HS-5 (cell line): ENCODE measurements at places on chromosomes 11 and 22.

- DNase-seq: no peak
Measured at GRCh38 chr11:116466801-116467200, 306.0 kb downstream of the BUD13 start.

DNA sequence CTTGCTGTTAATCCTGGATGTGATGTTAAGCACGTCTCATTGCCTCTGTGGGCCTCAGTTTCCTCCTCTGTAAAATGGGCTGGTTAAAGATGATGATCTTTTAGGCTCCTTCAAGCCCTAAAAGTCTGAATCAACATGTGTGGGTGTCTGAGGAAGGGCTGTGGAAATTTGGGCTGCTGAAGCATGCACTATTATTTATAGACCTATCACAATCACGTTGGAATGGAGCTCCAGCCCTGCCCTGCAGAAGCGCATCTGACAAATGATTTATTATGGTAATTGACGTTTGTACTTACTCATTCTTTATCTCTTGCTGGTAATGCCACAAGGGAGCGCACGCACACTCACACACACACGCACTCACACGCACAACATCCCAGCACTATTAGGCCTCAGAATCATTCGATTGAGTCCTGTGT lies 20.4 kb downstream of the P2RX3 start:
- DNase-seq: no peak

DNA sequence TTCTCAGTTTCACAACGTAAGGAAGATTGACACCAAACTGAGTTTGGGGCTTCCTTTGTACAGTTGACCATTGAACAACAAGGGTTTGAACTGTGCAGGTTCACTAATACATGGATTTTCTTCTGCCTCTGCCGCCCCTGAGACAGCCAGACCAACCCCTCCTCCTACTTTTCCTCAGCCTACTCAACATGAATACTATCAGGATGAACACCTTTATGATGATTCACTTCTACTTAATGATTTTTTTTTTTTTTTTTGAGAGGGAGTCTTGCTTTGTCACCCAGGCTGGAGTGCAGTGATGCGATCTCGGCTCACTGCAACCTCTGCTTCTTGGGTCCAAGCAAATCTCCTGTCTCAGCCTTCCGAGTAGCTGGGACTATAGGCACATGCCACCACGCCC lies 14.6 kb downstream of the RBM4 start:
- no peak for DNase-seq

DNA sequence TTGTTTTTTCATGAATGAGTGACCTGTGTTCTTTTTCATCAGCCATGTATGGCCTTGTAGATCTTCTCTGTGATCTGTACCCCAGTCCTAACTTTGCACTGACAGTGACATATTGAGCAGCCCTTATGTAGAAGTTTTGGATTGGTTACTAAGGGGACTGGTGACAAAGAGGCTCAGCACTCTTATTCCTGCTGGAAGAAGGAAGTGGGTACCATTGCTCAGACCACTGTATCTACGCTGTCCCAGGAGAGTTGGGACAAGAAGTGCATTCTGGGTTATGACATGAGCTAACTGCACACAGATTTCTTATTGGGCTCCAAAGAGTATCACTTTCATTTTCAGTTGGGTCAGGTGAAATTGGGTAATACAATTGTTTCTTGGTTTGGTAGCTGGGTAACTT lies 107.8 kb upstream of the RASSF10 start:
- no peak for DNase-seq

GRCh38 chr11:115645631-115646317 lies 141.6 kb upstream of the CADM1 start:
- DNase-seq: no peak

GRCh38 chr11:15851051-15851498 lies 505.3 kb downstream of the SOX6 start:
- DNase-seq: no peak

GRCh38 chr22:36015155-36015810 lies 13.3 kb downstream of the RBFOX2 start:
- DNase-seq: no peak

DNA sequence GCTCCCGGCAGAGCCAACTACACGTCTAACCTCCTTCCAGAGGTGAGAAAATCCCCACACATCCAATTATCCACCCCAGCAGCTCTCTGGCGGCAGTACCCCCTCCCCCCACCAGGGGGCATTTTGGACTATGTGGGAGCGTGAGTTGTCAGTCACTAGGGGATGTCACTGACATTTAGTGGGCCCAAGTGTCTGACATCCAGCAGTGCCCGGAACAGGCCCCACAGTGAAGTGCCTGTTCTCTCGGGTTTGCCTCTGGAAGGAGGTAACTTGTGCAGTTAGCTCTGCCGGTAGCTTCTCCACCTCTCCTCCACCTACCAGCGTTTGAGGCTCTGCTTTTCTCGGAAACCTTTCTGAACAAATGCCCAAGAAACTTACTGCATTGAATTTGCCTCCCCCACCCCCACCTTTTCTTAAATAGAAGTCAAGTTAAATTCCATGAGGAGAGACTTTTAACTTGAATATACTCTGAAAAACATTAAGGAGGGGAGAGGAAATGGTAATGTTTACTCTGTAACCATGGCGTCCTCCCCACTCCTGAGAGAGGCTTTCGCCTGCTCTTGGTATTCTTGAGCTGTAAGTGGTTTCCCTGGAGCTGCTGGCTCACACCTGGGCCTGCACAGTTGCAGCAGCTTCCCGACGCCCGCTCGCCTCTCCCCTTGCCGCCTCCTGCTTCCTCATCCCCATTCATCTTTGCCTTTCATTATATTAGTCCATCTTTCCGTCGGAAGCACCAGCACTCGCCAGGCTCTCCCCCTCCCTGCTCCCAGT lies 112.8 kb downstream of the WNT7B start:
- DNase-seq: no peak

DNA sequence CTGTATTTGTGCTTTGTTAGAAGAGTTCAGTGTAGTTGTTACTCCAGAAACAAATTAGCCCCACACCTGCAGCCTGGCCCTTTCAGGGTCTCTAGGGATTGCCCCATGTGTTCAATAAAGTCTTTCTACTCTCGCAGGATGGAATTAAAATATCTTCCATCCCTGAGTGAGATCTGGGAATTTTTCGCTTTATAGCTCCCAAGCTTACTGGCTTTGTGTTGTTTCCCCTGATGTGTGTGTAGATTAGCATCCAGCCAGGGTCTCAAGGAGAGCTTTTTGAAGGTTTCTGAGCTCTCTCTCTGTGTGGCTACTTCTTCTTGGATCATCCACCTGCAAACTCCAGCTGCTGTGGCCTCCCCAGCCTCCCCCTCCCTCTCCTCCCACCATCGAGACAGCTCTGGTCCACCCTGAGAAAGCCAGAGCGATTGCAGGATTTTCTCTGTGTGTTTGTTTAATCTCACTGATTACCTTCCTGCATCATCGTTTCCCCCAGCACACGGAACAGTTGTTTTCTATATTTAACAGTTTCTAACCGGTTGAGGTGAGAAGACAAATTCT lies 553.5 kb downstream of the TBC1D22A start:
- DNase-seq: no peak
